ENCODE measurements at places on chromosomes 7 and 10.

DNA sequence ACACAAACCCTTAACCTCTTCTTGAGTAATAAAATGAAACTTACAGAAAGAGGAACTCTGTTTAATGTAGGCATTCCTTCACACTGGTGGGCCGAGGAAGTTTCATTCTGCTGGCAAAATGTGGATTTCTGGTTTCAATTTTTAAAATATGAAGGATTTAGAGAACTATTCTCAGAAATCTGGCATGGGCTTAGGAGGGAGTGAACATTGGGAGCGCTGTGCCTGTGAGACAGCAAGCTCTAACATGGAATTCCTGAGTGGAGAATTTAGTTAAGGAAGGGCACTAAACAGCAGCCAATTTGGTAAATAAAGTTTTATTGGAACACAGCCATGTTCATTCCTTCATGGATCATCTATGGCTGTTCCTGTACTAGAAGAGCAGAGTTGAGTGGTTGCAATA lies 751.8 kb upstream of the IGFBP3 start:
- DNase-seq = no peak

GRCh38 chr10:71708897-71709882 lies 10.4 kb downstream of the C10orf105 start:
- DNase-seq = no peak

DNA sequence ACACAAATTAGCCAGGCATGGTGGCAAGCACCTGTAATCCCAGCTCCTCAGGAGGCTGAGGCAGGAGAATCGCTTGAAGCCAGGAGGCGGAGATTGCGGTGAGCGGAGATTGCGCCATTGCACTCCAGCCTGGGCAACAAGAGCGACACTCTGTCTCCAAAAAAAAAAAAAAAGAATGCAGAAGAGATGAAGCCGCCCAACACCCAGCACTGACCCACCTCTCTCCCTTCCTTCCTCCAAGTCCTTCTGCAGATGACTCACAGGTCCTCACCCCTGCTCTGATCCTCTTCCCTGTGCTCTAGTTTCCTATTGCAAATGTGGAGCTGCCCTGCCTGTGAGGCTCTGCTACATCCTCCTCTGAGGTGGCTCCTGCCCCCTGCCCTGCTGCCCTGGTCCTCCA lies 22.0 kb upstream of the OPALIN start:
- no peak for DNase-seq

DNA sequence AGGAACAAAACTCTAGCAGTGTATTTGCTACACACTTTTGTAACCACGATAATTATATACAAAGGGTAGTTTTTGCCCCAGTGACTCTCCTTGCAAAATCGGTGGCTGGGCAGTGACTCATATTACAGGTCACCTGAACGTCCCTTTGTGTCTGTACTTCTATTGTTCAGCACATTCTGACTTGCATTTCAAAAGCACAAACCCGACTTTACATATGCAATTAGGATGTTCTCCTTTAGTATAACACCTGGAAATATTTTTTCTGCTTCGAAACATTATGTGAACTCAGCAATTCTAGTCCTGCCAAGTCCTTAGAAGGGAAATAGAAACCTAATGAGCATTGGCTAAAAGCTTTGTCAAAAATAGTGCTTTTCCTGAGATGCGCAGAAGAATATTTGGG lies 6.0 kb downstream of the PRR15 start:
- no peak for DNase-seq

- DNase-seq = no peak
These were observed 97.7 kb upstream of the RET start for GRCh38 chr10:42979181-42979580.

GRCh38 chr7:19919261-19920095 lies 146.1 kb upstream of the TMEM196 start:
- no peak for DNase-seq

GRCh38 chr7:143394068-143394467 lies 12.9 kb downstream of the ZYX start:
- no peak for DNase-seq

DNA sequence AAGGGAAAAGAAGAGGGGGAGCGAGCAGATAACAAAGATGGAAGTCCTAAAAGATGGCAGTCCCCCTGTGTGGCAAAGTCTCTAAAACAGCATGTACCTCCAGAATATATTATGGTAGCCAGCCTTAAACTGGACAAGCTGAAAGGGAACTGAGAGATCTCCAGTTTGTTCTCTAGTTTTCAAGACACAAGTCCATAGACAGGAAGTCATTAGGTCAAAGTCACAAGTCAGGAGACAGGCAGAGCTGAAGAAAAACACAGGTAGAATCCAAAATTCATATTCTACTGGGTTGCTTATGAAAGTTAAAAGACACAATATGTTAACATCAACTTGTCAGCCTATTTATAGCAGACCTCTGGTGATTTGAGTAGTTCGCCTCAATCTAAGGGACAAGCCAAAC lies 38.7 kb downstream of the FAM107B start:
- DNase-seq = no peak

Data from caudate nucleus (tissue), 63 donors.